Foreskin keratinocyte (primary cell): ENCODE measurements at places on chromosomes 5 and 9.

DNA sequence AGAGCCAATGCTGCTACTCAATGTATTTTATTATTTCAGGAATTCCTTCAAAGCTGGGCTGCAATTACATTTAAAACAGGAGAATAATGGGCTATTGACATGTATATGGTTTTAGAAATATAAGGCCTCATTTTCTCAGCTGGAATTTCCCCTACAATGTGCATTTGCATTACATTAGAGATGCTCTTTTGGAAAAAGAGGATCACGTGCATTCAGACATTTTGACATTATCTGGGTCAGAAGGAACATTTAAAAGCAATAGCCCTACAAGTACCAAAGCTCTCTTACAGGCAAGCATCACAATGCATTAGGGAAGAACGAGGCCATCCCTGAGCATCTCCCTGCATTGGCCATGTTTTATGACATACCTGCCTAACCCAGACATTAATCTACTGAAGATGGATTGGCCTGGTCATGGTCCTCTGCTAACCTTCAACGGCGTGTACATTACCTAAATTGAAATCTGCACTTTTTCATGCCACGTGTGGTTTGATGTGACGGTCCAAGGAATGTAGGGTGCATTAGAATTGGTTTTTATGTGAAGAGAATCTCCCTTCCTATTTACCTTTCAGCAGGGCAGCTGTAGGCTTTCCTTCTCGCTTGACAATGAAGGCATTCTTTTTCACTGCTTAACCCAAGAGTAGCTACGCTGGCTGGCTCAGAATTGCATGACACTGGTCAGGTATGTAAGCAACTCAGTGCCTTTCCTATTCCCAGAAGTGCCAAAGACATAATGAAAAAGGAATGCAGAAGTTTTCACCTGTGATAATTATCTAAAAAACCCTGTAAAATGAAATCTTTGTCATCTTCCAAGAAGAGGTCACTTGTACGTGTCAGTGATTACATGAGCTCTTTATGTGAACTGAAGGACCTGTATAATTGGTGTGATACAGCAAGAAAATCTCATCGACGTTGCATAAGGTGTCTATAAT lies 212.3 kb upstream of the MPDZ start:
- DNase-seq: no peak

- DNase-seq: no peak
These were observed 211.5 kb upstream of the RPS23 start for GRCh38 chr5:82489683-82490082.

DNA sequence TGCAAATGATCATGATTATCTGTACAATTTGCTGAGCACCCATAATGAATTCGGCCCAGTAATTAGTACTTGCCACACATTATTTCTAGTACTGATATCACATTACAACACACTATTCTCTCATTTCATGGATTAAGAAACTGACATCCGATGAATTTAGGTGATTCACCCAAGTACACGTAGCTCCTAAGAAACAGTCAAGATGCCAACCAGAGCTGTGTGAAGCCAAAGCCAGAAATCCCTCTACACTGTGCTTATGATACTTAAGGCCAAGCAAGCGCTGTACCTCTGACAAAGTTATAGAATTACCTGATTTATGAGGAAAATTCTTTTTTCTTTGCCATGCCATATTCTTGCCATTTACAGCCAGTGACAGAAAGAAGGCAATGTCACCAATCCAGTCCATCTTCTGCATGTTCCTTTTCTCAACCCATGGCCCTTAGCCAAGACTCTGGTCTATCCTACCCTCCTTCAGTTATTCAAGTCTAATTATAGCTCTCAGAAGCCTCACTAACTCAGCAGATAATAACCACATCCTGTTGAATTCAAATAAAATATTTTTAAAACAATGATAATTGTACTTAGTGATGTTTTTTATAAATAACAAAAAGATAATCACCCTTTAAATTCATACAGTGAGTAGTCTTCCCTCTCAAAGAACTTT lies 74.3 kb upstream of the PTGER4 start:
- no peak for DNase-seq

- DNase-seq: no peak
These were observed 363.4 kb upstream of the SLC24A2 start for GRCh38 chr9:20152151-20152725.

DNA sequence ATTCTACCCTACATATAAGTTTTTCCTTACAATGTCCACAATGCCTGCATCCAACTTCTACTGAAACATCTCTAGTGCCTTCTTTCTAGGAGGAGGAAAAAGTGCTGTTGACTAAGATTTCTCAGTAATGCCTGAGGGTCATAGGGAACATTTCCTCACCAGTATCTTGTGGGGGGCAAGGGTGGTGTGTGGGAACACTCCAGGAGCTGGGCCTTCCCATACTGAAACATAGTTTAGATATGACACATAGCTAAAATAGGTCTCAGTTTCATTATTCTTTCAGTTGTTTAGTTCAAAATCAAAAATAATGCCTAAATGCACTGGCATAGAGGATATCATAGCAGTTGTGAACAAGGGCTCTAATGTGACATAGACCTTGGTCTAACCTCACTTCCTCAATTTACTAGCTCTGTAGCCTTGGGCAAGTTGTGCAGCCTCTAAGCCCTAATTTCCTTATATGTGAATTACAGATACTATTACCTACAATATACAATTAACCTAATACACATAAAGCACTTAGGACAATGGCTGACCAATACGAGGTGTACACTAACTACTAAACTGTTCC lies 66.1 kb downstream of the HAPLN1 start:
- DNase-seq: no peak

- no peak for DNase-seq
These were observed 588 bp upstream of the PLPP1 start for GRCh38 chr5:55535199-55535905.

GRCh38 chr9:108074900-108075299 lies 585.3 kb upstream of the KLF4 start:
- DNase-seq: no peak

DNA sequence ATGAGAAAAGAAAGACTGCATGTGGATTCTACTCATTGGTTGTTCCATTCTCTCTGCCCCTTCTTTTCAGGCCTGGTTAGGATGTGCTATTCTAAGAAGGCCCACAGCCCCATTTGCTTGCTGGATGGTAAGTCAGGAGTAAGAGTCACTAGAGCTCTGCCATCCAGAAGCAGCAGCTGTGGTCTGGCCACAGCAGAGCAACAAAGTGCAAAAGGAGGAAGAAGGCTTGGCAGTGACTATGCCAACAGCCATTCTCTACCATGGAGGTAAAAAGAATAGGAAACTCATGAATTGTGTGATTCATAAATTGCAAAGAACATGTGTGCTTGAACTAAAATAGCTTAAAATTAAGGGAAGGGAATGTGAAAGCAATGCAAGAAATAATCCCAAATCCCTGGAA lies 20.9 kb downstream of the KLHL3 start:
- DNase-seq: no peak
